Activated CD8-positive, alpha-beta T cell treated with anti-CD3 and anti-CD28 coated beads for 36 hours (primary cell): ENCODE measurements at places on chromosomes 1 and 21. TPM values are rescaled to one million over a fixed set of nuclear protein-coding genes. Genes with fewer than 3 reads are reported as not detected.

- no peaks in the 10 kb centered on the region for H3K36me3 ChIP-seq
- no peak overlapping the region for H3K4me3 ChIP-seq
- no peak for DNase-seq
- H3K27ac ChIP-seq = no peak overlapping the region
Observed at GRCh38 chr1:165056914-165057313, 299.6 kb downstream of the LMX1A start.

Gene UBE2Q1
- 71.2 TPM for total RNA-seq

Gene ADCY10
- 0.05 TPM for total RNA-seq

Gene CACNA1S
- not detected for total RNA-seq

Gene HSPA6
- total RNA-seq = 0.36 TPM

Gene ENTREP3
- 41.1 TPM for total RNA-seq

Gene AADACL4
- not detected for total RNA-seq

Gene EDARADD
- 1.7 TPM for total RNA-seq

- no peaks in the 10 kb centered on the region for H3K4me1 ChIP-seq
- H3K4me3 ChIP-seq = no peak overlapping the region
- no peaks in the 10 kb centered on the region for H3K27me3 ChIP-seq
Observed at GRCh38 chr1:112557385-112557784, 48.6 kb downstream of the WNT2B start.

DNA sequence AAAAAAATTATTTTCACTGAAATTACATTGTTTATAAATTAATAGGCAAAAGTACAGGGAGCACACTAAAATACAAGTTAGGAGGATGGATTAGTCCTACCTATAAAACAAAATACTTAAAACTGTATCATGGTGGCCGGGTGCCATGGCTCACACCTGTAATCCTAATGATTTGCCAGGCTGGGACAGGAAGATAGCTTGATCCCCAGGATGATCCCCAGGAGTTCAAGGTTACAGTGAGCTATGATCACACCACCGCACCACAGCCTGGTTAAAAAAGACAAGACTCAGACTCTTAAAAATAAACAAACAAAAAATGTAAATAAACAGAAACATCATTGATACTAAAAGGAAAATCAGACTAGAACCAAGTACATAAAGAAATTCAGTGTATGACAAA is 53.5 kb downstream of the ASH1L start:
- H3K27me3 ChIP-seq = no peaks in the 10 kb centered on the region
- H3K4me1 ChIP-seq = peaks cover 31% of the 10 kb centered on the region
- no peak overlapping the region for H3K4me3 ChIP-seq
- H3K27ac ChIP-seq = no peak overlapping the region
- no peak for DNase-seq

- no peaks in the 10 kb centered on the region for H3K4me1 ChIP-seq
- no peak overlapping the region for H3K4me3 ChIP-seq
- no peaks in the 10 kb centered on the region for H3K36me3 ChIP-seq
- H3K27ac ChIP-seq = no peak overlapping the region
- H3K27me3 ChIP-seq = peaks cover 11% of the 10 kb centered on the region
- no peak for DNase-seq
Observed at GRCh38 chr1:36880155-36881067, 153.9 kb downstream of the GRIK3 start.

Gene MTOR
- 36.8 TPM for total RNA-seq
